Fibroblast of mammary gland (primary cell): ENCODE measurements at places on chromosomes 3 and 15.
A peak's percentile ranks its signal among the peaks of the same experiment; 100 is the strongest.

DNA sequence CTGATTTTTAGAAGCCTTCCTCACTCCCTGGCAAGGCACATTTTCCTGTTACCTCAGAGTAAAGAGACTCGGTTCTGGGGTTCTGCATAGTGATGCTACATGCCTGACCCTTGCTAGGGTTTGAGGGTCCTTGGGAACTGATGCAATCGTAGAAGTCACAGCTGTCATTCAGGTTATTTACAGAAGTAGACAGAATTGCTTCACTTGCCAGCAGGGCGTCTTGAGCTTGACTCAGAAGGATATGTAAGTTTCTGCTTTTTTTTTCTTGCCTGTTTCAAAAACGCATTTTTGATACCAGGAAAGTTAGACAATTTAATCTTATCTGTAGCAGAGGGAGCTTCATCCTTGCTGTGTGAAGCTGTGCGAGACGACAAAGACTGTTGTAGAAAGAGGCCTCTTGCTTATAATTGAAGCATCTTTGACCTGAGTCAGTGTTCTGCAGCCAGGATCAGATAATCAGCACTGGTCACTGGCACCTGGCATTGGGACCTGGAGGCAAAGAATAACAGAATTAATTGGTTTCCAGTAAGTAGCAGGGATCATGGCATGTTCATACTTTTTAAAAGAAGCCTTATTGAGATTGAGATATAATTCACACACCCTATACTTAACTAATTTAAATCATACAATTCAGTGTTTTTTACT, 24.8 kb downstream of the CACNA1D start:
- no peak for DNase-seq

DNA sequence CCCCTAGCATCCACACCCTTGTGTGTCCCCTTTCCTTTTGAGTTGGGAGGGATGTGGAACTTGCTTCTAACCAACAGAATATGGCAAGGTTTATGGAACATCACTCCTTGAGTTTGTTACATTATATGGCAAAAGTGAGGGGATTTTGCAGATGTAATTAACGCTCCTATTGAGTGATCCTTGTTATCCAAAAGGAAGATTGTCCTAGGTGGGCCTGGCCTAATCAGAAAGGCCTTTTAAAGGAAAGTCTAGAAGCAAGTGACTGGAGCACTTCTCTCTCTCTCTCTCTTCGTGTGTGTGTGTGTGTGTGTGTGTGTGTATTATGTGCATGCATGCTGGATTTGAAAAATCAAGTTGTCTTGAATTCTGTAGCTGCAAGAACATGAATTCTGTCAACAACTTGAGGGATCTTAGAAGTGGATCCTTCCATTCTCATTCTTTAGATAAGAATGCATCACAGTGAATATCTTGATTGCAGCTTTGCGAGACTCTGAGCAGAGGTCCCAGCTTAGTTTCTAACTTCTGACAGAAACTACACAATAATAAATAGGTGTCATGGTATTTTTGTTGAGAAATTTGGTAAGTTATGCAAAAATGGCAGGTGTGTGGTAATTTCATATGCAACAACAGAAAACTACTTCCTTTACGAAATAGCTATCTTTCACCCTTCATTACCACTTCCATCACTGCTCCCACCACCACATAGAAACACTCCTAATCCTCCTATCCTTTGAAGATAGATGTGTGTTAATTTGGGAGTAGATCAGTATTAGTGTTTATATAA, 360.9 kb upstream of the CBLB start:
- no peak for DNase-seq

GRCh38 chr15:57296473-57297162, 79.7 kb upstream of the CGNL1 start:
- no peak for DNase-seq

DNA sequence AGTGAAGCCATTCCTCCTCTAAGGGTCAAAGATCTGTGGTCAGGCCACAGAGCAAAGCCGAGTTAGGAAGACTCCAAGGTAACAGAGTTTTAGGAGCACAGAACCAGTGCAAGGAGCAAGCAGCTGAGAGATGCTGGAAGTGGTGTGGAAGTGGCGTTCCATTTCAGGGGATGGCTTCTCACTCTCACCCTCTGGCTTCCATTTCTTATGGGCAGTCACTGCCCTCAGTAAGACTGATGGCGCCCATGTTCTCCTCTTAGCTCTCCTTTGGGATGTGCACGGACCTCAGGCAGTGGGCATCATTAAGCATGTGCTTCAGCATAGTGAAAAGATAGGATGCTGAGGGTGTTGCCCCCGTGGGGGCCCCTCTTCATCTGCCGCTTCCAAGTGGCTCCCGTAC, 90.3 kb downstream of the ASB7 start:
- DNase-seq = no peak

GRCh38 chr3:158106766-158107471, 699 bp upstream of the SHOX2 start:
- DNase-seq = peak; percentile 30

DNA sequence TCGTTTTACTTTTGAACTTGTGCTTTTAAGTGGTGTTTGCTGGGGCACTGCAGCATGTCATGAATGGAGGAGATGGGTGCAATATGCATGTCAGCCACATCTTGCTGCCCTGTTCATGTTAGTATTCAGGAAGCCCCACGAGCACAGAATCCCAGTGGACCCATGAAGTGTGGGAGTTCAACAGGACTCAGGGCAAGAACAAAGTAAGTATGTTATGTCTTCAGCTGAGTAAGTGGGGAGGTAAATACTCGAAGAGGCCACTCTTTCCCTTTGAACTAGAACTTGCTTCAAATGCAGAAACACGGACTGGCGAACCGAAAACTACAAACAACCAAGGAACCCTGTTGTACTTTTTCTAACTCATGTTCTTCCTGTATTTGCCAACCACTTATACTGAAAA, 23.4 kb downstream of the SOX14 start:
- DNase-seq = no peak

DNA sequence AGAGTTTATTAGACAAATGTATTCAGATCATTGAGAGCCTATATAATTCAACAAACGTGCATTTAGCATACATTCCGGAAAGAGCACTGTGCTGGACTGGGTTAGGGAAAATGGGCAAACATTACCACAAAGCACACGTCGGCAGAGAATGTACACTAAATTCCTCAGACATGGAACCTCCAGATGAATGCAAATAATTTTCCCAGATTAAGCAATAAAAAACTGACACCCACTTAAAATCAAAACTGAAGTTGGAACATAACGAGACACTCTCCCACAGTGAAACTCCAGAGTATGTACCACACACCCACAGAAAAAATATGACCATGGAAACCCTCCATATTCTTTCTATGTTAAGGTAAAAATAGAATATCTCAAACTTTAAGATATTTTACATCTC, 4.8 kb downstream of the SECISBP2L start:
- peak; percentile 12 for DNase-seq

- DNase-seq = no peak
These were observed 3.6 kb upstream of the IGDCC4 start for GRCh38 chr15:65426216-65426853.

DNA sequence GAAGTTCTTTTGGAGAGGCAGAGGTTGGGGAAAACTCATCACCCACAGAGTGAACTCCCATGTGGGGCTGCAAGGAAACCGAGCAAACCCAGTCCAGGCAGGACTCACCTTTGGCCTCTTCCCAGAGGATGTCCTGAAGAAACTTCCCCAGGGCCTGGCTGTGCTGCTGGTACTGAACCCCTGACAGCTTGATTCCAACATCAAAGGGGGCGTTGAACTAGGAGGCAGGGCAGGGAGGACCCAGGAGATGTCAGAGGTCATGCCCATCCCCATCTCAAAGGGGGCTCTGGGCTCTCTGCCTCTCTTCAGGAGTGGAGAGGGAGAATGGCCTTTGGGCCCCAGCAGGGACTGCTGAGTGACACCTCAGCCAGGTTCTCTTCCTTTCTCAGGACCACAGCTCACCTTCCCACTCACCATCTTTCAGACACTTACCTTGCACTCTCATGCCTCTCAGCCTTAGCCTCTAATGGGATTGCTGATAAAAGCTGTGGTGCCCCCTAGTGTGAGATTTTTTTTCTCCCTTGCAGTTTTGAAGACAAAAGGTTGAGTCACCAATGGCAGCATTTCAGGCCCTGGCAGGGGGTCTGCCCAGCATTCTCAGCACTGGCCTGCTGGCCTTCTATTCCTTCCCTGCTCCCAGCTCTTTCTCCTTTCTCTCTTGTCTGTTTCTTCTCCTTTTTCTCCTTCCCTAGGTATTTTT, 6.0 kb downstream of the GHRL start:
- DNase-seq = peak; percentile 88

DNA sequence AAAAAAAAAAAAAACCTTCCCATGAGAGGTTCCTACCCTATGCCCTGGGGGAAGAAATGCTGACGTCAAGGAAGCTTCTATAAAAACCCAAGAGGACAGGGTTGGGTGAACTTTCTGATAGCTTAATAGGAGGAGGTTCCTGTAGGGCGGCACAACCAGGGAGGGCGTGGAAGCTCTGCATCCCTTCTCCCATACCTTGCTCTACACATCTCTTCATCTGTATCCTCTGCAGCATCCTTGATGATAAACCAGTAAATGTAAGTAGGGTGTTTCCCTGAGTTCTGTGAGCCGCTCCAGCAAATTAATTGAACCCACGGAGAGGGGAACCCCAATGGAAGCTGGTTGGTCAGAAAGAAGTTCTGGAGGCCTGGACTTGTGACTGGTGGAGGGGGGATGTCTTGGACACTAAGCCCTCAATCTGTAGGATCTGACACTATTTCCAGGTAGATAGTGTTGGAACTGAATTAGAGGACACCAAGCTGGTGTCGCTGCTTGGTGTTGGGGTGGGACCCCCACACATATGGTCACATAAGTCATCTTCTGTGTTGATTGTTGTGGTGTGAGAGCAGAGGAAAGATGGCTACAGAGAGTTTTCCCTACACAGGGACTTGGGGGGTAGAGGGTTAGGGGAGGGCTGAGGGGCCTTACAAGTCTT, 91.5 kb downstream of the ST6GAL1 start:
- no peak for DNase-seq

- DNase-seq = peak; percentile 88
These were observed 3.0 kb downstream of the MFGE8 start for GRCh38 chr15:88909956-88910831.

DNA sequence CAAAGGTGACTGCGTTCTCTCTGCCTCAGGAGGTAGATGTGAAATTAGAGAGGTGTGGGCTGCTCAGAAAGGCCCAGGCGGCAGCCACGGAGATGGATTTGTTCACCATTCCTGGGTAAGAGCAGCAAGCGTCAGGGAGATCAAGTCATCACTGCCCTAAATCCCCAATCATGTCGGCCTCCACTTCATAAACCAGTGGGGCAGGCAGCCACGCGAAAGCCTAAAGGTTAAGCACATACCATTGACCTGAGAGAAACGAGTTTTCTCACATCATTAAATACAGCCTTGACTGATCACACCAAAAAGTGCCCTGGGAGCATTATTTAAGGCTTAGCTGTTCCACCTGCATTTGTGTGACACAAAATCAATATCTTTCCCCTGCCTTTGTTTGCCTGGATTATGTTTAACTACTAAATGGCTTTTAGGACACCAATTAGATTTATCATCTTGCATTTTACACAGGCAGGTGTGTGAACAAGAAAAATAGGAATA, 50.7 kb upstream of the FOXB1 start:
- DNase-seq = no peak

DNA sequence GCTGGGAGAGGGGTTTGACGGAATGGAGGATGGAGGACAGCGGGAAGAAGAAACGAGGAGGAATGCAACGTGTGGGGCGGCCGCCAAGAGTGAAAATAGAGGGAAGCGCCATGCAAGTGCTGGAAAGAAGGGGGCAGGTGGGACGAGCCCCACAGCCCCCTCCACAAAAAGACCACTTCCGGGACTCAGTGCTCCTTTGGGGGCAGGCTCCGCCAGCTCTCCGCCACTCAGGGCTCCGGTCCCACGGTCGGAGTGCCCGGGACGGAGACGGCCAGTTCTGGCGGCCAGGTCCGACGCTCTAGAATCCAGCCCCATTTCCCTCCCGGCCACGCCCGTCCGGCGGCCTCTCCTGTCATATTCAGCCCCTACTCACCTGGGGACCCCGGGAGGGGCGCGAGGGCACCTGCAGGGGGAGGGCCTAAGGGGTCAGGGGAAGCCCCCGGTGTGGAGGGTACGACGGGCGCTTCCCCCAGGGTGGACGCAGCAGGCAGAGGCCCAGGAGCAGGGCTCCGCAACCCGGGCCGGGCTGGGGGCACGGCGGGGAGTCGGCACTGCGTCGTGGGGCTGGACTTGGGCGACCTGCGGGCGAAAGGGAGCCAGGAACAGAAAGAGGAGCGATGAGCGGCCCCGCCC, 25.5 kb upstream of the CSPG4 start:
- DNase-seq = no peak

- no peak for DNase-seq
These were observed 376.6 kb upstream of the CBLB start for GRCh38 chr3:106245400-106245799.

- DNase-seq = no peak
These were observed 28.3 kb upstream of the CHMP2B start for GRCh38 chr3:87198774-87199173.

- DNase-seq = no peak
These were observed 100.8 kb upstream of the MEX3B start for GRCh38 chr15:82146576-82146975.

GRCh38 chr3:30749230-30749629, 142.8 kb downstream of the TGFBR2 start:
- DNase-seq = peak; percentile 12

DNA sequence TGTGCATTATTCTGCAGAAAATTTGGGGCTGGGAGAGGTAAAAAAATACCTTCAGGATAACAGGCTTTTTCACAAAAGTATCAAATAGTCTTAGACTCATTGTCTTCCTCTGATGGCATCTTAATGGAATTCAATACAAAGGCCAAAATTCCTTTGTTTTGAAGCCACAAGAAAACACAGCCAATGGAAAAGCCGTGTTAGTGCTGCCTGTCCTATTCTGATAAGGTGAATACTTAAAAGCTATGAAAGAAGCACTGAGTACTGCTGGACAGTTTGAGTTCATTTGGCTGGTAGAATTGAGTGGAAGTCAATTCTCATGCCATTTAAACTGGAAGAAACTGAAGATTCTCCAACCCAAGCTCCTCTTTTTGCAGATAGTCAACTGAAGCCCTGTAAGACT, 395.3 kb upstream of the TPRG1 start:
- peak; percentile 35 for DNase-seq

DNA sequence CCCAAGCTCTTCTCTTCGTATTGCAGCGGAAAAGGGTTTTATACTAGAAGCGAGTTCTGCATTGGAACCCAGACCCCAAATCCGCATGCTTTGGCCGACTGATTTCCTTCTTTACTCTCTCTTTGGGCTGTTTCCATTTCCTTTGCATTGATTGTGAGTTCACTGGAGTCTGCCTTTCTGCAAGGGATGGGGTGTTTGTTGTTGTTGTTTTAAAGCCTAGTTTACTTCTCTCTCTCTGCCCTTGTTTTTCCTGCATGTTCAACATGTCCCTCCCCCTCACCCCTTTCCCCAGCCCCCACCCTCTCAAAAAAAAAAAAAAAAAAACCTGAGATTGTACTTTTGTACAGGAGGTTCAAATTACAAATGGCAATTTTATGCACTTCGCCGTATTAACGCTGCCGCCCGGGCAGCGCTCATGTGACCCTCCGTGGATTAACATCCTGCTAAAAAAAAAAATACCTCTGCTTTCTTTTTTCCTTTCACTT, 2.2 kb downstream of the NR2F2 start:
- peak; percentile 31 for DNase-seq

- DNase-seq = peak; percentile 60
These were observed 4.0 kb downstream of the CCDC33 start for GRCh38 chr15:74240002-74240568.

- no peak for DNase-seq
These were observed 260.7 kb downstream of the OPA1 start for GRCh38 chr3:193853511-193854219.
